ENCODE measurements at places on chromosomes 13 and 19.
A peak's percentile ranks its signal among the peaks of the same experiment; 100 is the strongest.

GRCh38 chr13:106151056-106151699 lies 384.3 kb downstream of the EFNB2 start:
- DNase-seq, result no peak

- DNase-seq, result no peak
Observed at GRCh38 chr19:43638214-43638994, 1.2 kb downstream of the CADM4 start.

GRCh38 chr19:1076951-1077350 lies 10.0 kb downstream of the ARHGAP45 start:
- peak; percentile 96 for DNase-seq

- DNase-seq, result no peak
Observed at GRCh38 chr13:102128216-102128810, 273.5 kb downstream of the FGF14 start.

- DNase-seq, result no peak
Observed at GRCh38 chr19:56088497-56089215, 32.4 kb downstream of the ZNF787 start.

GRCh38 chr13:35474496-35475211 lies 1.8 kb downstream of the MAB21L1 start:
- DNase-seq, result no peak

DNA sequence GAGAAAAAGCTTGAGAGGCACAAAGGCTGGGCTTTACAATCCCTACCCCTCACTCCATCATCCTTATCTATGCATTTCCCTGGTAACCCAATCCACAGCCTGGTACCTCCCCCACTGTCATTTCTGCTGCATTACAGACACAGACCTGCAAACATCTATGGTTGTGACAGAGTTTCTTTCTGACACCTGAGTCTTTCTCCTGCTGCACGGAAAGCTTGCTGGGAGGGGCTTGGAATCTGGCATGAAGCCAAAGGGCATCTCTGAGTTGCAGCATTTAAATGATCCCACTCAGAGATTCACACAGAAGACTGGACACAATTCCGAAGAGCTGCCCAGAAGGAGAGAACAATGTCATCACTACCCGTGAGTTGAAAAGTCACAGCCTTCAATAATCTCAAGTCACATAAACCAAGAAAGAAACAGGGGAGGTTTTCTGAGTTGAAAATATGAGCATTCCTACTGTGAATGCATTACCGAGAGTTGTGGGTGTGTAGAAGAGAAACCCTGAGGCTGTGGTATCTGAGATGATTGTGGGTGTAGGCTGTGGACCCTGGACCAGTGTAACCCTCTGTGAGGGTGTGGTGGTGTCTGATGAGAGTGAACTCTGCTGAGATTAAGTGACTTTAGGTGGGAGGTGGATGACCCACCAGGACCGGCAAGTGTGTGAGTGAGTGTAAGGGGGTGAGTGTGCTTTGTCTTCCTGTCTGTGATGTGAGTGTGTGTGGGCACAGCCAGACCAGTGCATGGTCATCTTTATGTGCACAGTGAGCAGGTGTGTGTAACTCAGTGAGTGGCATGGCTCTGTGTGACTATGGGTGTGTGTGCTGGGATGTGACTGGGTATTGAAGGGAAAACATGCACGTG lies at the start of gene LGALS14:
Gene LGALS14 (plus strand): TSS at position 301 of the 864 bp plus-strand sequence. CDS start 48 bp downstream, at position 349.
- DNase-seq, result no peak

GRCh38 chr13:40153516-40153915 lies 498.1 kb downstream of the COG6 start:
- no peak for DNase-seq

DNA sequence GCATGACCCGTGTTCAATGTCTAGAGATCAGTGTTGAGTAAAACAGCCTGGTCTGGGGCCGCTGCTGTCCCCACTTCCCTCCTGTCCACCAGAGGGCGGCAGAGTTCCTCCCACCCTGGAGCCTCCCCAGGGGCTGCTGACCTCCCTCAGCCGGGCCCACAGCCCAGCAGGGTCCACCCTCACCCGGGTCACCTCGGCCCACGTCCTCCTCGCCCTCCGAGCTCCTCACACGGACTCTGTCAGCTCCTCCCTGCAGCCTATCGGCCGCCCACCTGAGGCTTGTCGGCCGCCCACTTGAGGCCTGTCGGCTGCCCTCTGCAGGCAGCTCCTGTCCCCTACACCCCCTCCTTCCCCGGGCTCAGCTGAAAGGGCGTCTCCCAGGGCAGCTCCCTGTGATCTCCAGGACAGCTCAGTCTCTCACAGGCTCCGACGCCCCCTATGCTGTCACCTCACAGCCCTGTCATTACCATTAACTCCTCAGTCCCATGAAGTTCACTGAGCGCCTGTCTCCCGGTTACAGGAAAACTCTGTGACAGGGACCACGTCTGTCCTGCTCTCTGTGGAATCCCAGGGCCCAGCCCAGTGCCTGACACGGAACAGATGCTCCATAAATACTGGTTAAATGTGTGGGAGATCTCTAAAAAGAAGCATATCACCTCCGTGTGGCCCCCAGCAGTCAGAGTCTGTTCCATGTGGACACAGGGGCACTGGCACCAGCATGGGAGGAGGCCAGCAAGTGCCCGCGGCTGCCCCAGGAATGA lies 1.5 kb upstream of the CEACAM5 start:
- DNase-seq, result peak; percentile 63

DNA sequence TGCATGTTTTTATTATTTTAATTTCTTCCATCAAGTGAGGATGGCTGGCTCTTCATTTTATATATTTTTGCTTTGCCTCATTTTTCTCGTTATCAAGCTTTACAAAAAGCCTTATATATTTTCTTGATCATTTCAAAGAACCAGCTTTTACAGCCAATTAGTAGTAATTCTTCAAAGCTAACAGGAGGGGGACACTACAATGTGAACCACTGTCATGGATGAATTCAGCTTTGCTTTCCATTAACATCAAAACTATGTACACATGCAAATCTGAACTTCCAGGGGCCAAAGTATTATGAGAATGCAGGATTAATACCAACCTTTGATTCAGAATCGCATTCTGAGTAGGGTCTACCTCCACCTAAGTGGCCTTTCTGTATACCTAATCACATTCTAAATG lies 11.1 kb downstream of the UQCRFS1 start:
- no peak for DNase-seq

- no peak for DNase-seq
Observed at GRCh38 chr19:7942981-7943443, 454 bp downstream of the TIMM44 start.

GRCh38 chr13:71481046-71481445 lies 386.0 kb downstream of the DACH1 start:
- no peak for DNase-seq

- DNase-seq, result no peak
Observed at GRCh38 chr19:38763795-38764220, 9.5 kb downstream of the LGALS7 start.

DNA sequence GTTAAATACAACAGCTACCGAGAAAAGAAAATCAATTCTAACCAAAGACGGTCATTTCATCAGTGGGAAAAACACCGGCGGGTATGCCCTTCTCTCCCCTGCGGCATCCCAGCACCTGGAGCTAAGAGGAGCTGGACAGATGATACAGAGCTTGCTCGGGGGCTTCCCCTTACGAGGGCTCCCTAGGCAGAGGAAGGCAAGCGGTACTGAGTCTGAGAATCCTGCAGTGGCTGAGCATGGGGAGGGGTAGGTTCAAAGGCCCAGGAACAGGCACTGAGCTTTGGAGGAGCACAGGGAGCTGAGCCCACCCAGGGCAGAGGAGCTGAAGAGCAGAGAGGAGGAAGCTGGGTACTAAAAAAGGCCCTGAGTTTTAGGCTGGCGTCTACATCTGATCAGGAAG lies 12.7 kb downstream of the STK24 start:
- no peak for DNase-seq

GRCh38 chr19:5943623-5944022 lies 29.6 kb downstream of the CAPS start:
- no peak for DNase-seq

- no peak for DNase-seq
Observed at GRCh38 chr19:41932720-41933332, 4.6 kb upstream of the ERFL start.

GRCh38 chr13:41917641-41918040 lies 43.3 kb downstream of the VWA8 start:
- DNase-seq, result no peak

DNA sequence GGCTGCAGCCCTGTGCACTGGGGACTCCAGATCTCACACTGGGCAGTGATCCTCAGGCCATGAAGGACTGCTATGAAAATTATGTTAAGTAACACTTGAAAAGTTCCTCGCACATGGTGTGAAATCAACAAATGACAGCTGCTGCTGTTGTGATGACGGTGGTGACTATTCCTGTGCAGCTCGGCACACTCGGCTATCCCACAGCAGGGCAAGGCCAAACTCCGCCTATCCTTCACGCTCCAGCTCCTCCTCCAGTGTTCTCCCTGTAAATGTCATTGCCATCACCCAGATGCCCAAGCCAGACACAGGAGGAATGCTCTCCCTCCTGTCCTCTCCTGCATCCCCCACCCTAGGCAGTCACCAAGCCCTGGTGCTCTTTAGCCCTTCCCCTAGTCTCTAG lies 31.3 kb downstream of the GRIK5 start:
- DNase-seq, result no peak

DNA sequence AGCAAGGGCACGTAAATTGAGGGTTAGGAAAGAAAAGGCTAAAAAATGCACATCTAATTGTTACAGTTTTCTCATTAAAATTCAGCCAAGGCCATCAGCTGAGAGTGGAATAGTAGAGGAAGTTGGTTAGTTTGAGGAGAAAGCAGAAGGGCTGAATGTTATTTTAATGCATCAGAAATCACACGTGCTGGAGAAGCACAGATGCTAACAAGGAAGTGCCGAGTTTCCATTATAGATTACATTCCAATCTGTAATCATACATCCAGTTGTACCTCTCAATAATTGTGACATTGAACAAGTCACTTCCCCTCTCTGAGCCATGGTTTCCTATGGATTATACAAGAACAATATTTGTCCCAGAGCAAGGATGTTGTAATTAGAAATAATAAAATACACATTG lies 25.1 kb downstream of the FPR3 start:
- DNase-seq, result no peak

DNA sequence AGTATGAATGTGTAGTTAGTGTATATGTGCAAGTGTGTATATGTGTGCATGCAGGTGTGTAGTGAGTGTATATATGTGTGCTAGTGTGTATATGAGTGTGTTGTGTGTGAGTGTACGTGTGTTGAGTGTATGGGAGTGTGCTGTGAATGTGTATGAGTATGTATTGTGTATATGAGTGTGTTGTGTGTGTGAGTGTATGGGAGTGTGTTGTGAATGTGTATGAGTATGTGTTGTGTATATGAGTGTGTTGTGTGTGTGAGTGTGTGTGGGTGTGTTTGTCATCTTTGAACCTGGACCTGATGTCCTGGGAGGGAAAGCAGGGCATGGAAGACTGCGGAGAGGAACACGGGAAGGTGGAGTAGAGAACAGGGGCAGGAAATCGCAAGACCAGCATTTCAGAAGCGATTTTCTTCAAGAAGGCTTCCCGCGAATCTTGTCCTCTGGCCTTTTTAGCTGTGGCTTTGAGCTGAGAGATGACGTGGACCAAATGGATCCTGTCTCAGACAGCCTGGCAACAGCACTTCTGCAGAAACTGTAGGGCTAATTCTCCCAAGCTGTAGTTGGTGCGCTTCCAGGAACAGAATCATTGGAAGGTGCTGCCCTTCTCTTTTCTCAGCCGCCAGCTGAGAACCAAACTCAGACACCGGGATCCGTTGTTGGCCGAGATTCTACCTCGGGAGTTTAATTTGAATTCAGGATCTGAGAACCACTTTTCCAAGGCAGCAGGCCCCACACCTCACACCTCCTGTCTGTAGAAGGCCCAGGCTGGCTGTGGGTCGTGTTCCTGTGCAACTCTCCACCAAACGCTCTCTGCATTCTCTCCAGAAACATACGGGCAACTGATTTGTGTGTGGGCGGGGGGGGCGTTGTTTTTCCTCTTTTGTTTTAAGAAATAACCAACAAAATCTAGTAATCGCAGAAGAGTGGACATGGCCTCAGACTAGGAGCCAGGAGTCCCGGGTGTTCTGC lies 94.7 kb upstream of the RAP2A start:
- no peak for DNase-seq

DNA sequence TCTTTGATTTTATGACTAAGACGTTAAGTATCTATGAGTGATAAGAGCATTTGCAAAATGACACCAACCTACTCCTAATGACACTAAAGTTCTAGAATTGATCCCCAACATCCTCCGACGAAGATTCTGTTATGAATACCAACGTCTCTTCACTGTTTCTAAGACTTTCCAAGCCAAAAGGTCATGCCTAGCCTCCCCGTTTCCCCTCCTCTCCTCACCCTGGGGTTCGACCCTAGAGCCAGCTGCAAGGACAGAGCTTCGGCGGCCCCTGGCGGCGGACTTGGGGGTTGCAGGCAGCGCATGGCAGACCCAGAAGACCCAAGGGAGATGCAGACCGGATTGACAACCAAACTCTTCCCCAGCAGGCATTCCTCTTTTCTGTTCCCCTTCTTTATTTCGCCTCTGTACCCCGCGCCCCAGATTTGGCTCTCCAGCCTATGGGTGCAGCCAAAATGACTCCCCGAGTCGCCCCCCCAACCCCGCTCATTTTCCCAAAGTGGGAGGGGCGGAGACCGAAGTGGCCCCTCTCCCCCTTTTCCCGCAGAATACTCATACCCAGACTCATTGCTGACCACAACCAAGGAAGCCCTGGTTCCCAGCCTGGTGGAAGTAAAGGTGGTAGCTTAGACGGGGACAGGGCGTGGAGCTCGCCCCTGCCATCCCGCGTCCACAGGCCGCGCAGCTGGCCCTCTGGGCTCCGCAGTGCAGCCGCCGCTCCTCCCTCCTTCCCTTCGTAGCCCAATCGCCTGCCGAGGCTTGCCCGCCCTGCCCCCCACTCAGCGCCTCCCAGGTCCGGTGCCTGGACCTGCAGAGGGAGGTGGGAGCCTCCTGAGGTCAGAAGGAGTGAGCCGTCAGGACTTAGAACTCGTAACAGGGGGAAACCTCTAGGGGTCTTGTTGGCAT lies 4.1 kb upstream of the EML2 start:
- peak; percentile 79 for DNase-seq
